ENCODE measurements at places on chromosomes 6 and 20.
A peak's percentile ranks its signal among the peaks of the same experiment; 100 is the strongest.

- DNase-seq, result no peak
Observed at GRCh38 chr6:129446272-129447197, 263.4 kb downstream of the ARHGAP18 start.

DNA sequence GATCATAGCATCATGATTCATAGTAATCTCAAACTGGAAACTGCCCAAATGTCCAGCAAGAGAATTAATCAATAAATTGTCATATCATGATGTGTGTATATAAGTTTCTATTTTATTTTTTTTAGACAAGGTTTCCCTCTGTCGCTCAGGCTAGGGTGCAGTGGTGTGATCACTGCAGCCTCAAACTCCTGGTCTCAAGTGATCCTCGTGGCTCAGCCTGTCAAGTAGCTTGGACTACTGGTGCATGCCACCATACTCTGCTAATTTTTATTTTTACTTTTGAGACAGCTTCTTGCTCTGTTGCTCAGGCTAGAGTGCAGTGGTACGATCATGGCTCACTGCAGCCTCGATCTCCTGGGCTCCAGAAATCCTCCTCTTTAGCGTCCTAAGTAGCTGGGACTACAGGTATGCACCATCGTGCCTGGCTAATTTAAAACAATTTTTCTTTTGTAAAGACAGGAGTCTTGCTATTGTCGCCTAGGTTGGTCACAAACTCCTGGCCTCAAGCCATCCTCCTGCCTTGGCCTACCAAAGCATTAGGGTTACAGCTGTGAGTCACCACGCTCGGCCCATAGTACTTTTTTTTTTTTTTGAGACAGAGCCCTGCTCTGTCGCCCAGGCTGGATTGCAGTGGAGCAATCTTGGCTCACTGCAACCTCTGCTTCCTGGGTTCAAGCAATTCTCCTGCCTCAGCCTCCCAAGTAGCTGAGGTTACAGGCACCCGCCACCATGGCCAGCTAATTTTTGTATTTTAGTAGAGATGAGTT lies 8.7 kb upstream of the ATRN start:
- DNase-seq, result no peak

DNA sequence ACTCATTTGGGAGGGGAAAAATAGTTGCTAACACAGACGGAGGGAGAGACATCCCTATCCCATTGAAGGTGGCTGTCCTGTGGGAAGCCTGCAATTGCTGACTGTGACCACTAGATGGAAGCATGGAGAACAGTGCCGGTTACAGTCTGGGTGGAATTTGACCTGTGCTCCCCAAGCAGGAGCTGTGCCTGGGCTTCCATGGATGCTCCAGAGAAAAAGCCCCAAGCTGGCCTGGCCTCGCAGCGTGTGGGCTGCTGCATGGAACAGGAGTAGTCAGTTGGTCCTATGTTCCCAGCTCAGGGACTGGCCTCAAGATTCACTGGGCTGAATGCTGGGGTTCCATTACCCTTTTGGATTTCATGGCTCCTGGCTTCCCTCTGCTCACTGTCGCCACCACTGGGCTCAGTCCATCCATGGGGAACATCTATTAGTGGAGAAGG lies 116.3 kb upstream of the CHD6 start:
- peak; percentile 46 for DNase-seq

DNA sequence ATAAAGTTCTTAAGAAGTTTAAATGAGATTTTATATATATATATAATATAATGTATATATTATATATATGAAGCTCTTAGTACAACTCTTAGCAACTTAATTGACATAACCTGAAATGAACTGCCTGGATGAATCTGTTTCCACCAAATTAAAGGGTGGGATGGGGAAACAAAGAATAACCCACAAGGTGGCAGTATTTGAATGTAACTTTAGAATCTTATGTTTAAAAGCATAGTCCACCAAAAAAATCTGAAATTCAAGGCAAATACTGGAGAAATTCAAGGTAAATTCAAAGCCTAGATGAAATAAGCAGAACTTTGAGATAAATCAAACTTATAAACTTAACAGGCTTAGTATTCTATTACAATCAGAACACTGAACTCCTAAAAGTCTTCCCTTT lies 4.4 kb upstream of the IBTK start:
- peak; percentile 26 for DNase-seq

- no peak for DNase-seq
Observed at GRCh38 chr6:34926655-34927054, 37.6 kb downstream of the ANKS1A start.

- DNase-seq, result no peak
Observed at GRCh38 chr20:18397030-18397429, 69.8 kb downstream of the DZANK1 start.

DNA sequence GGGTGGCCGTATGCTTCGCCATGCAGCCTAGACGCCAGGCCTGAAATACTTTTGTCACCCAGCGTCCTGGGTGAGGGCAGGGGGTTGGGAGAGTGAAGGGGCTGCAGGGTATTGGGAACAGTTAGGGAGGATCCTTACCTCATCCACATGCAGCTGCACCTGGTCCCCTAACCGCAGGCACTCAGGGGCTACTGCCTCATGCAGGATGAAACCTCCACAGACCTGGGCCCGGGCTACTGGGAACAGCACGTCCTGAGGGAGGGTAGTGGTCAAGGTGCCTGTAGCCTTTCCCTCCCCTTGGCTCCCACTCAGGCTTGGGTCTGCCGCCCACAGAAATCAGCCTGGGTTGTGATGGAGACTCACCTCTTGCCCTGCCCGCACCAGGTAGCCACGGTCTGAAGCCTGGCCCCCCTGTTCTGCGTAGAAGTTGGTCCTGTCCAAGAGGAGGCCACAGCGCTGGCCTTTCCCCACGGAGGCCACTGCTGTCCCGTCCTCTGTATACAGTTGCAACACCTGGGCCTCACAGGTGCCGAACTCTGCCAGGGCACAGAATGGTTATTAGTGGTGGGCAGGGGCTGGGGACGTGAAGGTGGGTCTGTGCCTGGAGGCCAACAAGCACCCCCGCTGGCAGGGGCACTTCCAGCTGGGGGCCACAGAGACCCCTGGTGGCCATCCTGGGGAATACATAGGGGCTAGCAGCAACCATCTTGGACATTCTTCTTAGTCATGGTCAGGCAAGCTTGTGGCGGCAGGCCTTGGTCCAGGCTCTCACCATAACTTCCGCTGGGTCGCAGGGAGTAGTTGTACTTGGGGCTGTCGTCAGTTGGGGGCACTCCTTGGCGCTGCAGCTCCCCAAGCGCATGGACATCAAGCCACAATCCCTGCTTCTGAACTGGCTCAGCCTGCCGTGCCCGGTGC lies 8.6 kb downstream of the AARS2 start:
- DNase-seq, result no peak

DNA sequence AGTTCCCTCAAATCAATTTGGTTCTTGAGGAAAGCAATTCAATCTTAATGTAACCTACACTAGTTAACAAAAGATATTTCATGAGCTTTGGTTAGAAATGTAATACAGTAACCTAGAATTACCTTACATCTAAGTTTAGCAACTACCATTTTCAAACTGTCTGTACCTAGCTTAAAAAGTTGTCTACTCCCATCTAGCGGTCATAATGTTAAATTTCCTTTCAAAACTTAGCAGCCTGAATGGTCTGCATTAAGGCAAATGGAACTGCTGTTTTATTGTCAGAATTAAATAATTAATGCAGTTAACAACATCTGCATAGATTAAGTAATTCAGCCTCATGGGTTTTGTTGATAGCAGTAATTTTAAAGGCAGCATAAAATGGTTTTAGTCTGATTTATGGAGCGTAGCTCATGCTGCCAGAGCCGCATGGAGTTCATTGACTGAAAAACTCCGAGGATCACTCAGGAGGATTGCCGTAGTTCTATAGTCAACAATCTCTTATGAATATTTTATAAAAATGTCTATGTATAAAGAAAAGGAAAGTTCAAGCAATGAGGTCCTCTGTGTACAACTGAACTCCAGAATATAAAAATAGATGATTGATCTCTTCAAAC lies 485.4 kb upstream of the MANEA start:
- DNase-seq, result peak; percentile 36

DNA sequence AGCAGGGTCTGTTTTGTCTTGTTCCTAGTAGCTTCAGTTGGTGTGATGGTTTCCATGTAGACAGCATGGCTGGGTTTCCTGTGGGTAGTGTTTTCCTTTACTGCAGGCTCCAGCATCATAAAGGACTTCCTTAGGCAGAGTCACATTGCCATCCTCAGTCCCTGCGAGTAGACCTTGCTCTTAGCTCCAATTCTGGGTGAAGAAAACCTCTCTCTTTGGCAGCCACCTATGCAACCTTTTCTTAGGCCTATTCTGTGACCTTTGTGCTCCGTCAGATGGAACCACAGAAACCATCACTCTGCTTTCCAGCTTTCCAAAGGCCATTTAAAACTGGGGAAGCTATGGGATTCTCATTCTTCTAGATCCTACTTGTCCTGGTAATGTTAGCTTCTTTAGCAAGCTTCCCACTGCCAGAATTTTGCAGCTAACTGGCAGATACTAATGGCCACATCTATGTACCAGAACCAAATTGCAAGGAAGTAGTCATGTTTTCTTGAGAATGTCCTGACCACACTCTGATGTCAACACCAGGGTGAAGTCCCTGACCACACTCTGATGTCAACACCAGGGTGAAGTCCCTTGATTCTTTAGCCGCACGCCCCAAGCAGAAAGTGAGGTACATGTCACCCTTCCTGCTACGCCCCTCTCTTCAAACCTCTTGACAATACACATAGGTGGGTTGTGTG lies 646.6 kb upstream of the HS3ST5 start:
- no peak for DNase-seq

- no peak for DNase-seq
Observed at GRCh38 chr6:24330137-24330732, 27.6 kb downstream of the DCDC2 start.

All from NCI-H460 (cell line).